ENCODE measurements at places on chromosomes 1 and 21.

DNA sequence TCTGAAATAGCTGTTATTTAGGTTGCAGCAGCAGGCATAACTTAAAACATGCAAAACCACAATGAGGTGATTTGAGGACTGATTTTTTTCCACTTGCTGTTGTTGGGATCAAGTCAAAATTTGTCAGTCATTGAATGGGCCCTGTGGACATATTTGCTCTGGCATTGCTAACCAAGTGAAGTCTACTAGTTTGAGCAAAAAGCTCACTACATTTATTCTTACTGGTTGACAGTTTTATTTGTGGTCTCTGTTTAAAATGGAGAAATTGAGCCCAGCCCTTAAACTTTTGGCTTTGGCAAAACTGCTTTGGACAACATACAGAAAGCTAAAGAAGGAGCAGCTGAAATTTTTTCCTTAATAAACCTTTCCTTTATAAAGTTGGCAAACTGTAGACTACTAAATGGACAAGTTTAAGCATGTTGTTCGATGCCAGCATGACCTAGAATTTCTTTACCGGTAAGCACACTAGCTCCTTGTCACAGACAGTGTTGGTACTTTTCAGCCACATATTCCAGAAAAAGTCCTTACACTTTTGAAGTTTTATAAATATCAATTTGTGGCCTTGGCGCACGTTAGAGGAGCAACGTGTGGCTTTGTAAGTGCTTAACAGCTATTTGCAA lies 234.6 kb downstream of the USP25 start:
- H3K27me3 ChIP-seq = no peaks in the 10 kb centered on the region
- H3K36me3 ChIP-seq = no peaks in the 10 kb centered on the region
- H3K4me1 ChIP-seq = no peaks in the 10 kb centered on the region

- no peak for DNase-seq
- H3K27me3 ChIP-seq = no peaks in the 10 kb centered on the region
- H3K27ac ChIP-seq = no peak overlapping the region
- peaks cover 32% of the 10 kb centered on the region for H3K36me3 ChIP-seq
Observed at GRCh38 chr1:16302709-16303627, 49.3 kb downstream of the FBXO42 start.

- H3K27me3 ChIP-seq = no peaks in the 10 kb centered on the region
- H3K4me3 ChIP-seq = no peak overlapping the region
Observed at GRCh38 chr1:228706305-228706704, 29.0 kb upstream of the RHOU start.

- no peak for DNase-seq
- no peaks in the 10 kb centered on the region for H3K27me3 ChIP-seq
- H3K4me1 ChIP-seq = no peaks in the 10 kb centered on the region
Observed at GRCh38 chr1:63621698-63622097, 28.5 kb downstream of the PGM1 start.

DNA sequence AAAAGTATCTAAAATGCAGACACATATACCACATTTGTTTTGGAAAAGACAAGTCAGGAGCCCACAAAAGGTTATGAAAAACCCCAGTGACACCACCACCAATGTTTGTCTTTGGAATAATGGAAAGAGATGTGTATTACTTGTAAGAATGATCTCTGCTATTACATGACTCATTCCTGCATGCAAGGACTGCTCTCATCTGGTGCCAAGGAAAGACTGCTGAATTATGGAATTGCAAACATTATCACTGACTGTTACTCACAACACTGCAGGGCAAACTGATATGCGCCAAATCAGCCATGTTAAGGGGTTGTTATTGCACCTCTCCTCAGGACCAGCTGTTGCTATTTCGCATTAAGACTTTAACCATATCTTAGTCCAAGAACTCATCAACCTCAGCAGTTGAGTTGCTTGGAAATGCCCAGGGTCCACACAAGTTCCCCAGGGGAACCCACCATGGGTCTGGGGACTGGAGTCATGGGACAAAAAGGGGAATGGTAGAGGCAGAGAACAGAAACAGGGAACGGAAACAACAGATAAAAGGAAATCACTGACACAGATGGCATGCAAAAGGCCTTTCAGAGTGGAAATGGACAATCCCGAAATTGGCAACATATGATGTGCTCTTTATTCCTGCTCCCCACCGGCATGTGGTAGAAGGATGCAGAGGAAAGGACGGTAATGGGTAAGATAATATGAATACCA lies 34.4 kb downstream of the CAPZB start:
- no peak overlapping the region for H3K27ac ChIP-seq
- no peak for DNase-seq
- H3K4me1 ChIP-seq = peaks cover 62% of the 10 kb centered on the region
- no peaks in the 10 kb centered on the region for H3K27me3 ChIP-seq
- H3K36me3 ChIP-seq = no peaks in the 10 kb centered on the region

DNA sequence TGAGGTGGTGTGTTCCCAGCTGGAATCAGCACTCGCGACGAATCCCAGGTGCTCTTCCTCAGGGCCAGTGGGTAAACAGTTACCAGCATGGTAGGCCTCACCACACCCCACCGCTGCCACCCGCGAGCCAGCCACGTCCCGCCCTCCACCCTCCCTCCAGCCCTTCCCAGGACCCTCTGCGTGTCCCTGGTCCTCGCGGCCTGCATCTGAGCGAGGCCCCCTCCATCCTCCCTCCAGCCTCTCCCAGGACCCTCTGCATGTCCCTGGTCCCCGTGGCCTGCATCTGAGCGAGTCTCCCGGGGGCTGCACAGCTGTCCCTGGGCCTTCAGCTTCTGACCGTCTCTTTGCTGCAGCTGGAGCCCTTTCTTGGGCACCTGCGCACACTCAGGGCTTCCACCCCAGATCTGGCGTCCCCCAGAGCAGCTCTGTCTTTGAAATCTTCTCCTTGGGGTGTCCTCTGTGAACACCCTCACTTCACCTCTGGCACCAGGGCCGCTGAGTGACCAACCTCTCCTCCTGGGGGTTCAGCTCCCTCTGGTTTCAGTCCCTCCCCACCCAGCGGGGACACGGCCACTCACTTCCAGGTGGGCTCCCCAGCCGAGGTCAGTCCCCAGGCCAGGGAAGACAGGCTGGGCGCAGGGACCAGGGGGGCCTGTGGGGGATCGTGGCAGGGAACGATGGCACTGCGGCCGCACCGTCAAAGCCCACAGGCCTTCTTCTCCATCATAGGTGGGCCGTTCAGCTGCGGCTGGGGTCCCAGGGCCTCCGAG lies 57.8 kb upstream of the COL6A2 start:
- no peaks in the 10 kb centered on the region for H3K4me1 ChIP-seq
- no peaks in the 10 kb centered on the region for H3K27me3 ChIP-seq
- H3K27ac ChIP-seq = no peak overlapping the region
- DNase-seq = no peak
- no peak overlapping the region for H3K4me3 ChIP-seq
- no peaks in the 10 kb centered on the region for H3K36me3 ChIP-seq

All from Karpas-422 (cell line).